Activated T-cell treated with anti-CD3 and anti-CD28 coated beads, Interleukin-2, amount 50 U/mL, for 72 hours (primary cell): ENCODE measurements at places on chromosomes 4 and X.
A peak's percentile ranks its signal among the peaks of the same experiment; 100 is the strongest.

DNA sequence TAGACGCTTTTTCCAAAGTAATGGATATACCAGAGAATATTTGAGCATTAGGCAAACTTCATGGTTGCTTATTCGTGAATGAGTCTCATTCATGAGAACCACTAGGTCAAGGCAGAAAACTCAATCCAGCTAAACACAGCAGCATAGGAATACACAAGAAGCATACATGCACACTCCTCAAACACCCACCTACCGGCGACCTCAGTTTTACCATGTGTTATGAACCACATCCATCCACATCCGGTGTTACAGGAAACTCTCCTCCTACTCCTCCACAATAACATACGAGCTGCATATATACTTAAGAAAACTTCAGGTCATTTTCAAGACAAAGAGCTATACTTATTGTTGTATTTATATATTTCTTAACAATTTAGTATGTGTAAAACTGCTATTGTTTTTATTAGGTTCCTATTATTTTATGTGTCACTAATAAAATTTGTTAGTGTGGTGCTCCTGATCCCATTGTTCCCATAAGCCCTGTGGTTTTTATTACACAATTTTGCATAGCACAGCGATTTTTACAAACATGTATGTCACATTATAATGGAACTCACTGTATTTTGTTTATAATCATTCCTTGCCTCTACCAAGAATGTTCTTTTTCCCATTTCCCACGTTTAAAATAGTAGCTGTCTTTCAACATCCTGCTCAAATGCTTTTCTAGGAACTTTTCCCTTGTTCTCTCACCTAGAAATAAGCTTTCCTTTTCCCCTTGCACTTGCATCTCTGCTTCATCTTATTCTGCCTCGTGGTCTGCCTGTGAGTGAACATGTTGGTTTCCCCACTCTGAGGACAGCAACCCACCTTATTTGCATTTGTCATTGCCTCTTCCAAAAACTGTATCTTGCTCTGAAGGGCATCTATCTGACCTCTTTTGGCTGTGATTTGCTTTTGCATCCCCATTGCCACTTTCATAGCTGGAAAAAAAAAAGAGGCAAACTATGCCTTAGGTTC lies 48.3 kb downstream of the STBD1 start:
- DNase-seq: peak; percentile 41

GRCh38 chrX:44871114-44871645 lies 1.8 kb upstream of the KDM6A start:
- no peak for DNase-seq

GRCh38 chrX:26442340-26442739 lies 226.4 kb downstream of the MAGEB5 start:
- DNase-seq: no peak

DNA sequence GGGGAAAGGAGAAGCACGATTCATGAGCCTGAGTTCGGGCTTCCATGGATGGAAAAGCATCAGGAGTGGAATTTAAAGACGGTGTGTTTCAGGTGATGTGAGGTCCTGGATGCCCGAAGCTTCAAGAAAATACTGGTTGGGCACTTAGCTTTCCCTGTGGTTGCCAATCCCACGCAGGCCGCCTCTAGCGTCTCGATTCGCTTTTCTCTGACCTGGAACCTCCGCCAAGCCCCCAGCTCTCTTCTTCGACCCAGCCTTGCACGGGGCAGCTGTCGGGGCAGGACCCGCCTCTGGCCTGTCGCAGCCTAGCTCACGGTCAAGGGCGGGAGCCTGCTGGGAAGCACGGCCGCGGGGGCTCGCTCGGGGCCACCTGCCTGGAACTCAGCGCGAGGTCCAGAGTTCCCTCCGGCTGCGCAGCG lies 308 bp upstream of the TLR2 start:
- no peak for DNase-seq

- DNase-seq: no peak
Measured at GRCh38 chr4:94519019-94519418, 67.3 kb downstream of the PDLIM5 start.

GRCh38 chr4:185708348-185708747 lies 103.6 kb downstream of the SORBS2 start:
- no peak for DNase-seq

DNA sequence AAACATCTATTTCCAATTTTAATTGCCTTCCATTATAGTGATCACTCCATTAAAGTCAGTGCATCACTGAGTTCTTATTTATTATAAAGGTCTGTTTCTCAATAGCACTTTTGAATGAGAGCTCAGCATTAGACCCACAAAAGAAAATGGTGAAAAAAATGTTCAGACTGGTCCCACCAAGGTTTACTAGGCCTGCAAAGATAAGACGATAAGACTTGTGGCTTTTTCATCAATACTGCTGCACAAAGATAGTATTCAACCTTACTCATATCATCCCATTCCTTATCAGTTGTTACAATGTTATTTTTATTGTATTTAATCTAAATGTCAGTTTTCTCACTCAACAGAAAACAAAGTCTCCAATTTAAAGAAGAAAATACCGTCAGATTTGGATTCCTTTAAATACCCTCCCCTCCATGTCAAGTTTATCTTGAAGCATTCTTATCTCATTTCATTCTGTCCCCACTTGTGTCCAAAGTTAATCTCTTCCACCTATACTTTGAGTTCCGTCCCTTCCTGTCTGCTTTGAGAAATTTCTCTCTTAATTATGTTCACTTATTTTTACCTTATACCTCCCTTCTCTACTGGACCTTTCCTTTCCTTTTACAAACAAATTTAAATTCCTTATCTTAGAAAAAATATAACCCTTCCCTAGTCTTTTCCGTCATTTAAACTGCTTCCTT lies 140.0 kb downstream of the GASK1B start:
- DNase-seq: no peak

- no peak for DNase-seq
Measured at GRCh38 chr4:3261411-3262207, 12.7 kb downstream of the MSANTD1 start.

DNA sequence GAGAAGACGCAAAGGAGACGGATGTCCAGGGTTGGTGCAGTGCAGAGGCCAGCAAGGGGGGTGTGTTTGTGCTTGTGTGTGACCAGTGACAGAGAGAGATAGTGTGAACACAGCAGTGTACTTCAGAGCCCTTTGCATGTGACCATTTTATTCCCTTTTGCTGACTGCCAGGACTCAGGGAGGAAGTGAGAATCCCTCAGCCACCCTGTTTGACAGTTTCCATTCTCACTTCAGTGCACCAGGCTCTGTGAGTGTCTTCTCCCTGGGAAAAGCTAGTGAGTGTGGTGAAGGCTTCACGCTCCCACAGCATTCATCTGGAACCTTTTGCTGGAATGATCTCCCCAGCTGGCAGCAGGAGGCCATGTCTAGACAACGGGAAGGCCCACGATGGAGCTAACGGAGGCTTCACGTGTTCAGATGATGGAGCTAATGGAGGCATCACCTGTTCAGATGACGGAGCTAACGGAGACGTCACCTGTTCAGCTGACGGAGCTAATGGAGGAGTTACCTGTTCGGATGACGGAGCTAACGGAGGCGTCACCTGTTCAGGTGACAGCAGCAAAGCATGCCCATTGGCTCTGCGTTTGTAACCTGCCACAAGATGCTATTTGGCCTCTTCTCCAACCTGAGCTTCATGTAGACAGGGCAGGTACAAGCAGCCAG lies 195.4 kb downstream of the AFAP1 start:
- DNase-seq: no peak

DNA sequence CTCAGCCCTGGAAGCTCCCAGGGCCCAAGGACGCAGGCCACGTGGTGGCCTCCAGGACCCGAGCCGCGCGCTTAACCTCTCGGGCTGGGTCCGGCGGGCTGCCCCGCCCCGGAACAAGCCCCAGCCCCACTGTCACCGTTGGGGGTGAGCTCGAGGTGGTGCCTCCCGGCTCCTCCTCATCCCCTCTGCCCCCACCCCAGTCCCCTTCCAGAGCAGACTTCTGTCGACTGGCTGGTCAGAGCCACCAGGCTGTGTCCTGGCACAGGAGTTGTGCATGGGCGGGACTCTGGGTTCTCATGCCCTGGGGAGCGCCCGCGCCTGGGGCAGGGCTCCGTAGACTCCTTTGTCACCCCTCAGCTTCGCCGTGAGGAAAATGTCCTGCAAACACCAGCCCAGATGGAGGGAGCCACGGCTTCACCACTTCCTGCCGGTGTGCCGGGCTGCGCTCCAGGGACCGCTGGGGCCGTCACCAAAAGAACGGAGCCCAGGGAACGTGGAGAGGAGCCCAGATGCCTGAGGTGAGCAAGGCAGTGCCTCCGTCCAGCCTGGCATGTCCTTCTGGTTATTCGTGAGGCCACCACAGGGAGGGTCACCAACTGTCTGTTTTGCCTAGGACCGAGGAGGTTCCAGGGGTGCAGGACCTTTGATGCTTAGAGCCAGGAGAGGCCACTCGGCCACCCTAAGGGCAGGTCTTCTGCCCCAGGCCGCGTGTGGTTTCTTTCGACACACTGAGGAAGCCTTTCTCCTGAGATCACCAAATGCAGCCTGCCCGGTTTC lies 7.1 kb upstream of the RGS12 start:
- DNase-seq: no peak

- no peak for DNase-seq
Measured at GRCh38 chrX:154780968-154781367, 18.3 kb downstream of the DKC1 start.

DNA sequence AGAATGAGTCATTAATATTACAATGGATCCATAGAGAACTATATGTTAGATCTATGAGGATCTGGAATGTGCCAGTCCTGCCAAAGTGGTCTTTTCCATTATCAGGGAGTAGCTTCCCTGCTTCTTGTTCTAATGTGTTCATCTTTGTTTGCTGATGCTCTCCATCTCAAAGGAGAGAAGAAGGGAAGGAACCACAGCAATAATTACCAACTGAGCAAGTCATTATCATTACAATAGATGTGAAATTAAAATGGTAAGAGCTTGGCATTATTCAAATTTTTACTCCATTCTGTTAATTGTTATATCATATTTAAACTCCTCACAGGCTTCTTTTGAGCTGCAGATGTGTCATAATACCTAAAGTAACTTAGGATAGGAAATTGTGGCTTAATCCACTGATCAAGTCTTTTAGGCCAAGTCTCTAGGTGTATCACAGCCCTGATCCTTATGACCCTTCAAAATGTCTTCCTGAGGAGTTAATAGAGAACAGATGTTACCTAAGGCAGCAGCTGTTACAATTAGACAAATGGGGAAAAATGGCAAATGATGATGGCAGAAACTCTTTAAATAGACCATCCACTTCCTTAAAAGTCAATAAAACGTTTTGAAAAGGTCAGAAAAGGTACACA lies 1492.7 kb upstream of the IGFBP7 start:
- no peak for DNase-seq

GRCh38 chr4:39802005-39802404 lies 104.1 kb downstream of the UBE2K start:
- DNase-seq: no peak

DNA sequence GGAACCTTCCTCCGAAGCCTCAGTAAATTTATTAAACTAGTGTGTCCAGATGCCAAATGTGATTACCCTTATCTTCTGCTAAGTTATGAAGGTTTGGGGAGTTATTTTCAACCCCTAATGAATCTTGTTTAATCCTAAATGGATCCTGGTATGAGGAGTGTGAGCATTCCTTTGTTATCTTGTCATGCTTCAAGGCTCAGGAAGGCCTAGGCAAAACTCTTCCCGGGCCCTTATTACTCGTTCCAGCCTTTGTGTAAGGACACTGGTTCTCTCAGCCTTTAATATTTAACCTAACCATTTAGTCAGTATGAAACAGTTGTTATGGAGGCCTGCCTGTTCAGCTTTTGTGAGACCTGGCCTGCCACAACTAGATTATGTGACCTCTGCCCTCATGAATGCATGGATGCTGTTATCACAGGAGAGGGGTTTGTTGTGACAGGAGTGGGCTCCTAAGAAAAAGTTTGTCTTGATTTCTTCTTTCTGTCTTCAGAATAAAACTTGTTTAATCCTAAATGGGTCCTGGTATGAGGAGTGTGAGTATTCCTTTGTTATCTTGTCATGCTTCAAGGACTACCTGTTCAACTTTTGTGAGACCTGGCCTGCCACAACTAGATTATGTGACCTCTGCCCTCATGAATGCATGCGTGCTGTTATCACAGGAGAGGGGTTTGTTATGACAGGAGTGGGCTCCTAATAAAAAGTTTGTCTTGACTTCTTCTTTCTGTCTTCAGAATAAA lies 181.7 kb downstream of the SLC39A8 start:
- DNase-seq: no peak

DNA sequence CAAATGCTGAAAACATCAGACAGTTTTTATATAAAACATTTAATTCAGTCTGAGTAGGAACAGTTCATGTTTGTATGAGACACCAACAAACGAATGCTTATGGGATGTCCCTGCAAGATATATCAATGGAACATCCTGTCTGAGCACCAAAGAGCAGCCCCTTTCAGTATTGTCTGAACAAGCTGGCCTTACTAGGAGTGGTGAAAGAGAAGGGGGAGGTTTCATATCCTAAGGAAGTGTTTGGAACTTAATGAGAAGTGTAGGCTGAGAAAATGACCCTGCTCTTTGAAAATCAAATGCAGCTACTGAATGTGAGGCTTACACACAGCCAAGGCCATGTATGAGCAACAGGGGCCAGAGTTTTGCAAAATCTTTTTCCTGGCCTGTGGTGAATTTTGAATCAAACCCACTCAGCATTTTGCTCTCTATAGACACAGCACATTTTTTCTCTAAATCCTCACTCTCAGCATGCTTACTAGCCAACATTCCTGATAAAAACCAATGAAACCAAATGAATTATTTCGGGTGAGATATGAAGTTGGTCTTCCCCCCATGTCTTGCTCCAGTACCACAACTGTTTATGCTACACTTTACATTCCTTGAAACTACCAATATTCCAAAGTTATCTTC lies 119.4 kb downstream of the LUZP4 start:
- DNase-seq: no peak

DNA sequence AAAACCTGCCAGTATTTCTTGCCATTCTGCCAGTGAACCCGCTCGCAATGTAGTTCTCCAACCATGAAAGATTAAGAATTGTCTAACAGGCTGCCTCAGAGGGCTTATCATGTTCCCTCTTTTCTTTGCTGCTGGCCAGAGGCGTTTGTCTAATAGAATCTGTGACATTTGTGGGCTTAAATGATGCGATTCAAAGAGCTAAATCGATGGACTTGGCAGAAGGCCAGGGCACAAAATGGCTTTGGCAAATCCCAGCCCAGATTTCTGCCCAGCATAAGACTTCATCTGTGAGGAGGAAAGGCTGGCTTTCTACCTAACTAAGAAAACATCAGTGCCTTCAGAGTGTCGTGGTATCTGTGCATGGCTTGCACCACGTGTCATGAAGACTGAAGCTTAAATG lies 79.9 kb downstream of the TRPC5OS start:
- DNase-seq: no peak

- no peak for DNase-seq
Measured at GRCh38 chr4:185662030-185662778, 126.9 kb upstream of the PDLIM3 start.

DNA sequence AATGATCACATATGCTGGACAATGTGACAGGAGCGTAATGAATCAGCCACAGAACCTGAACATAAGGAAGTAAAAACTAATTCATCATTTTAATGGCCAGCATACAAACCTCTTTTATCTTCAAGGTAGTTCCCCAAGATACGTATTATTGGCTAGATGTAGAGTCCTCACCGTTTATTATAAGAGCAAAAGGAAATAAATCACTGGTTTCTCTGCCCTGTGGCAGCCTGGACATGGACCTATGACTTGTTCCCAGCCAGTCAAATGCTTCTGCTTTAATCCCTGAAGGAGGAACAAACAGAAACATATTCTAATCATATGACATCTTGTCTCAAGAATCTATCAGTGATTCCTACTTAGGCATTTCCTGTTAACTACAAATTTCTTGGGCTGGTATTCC lies 86.8 kb upstream of the FAM241A start:
- no peak for DNase-seq

GRCh38 chr4:112156112-112156511 lies 10.9 kb downstream of the FAM241A start:
- no peak for DNase-seq
